ENCODE measurements at places on chromosomes 12 and 14.

GRCh38 chr14:68632054-68632895 is 160.6 kb downstream of the ZFP36L1 start:
- no peak for DNase-seq

DNA sequence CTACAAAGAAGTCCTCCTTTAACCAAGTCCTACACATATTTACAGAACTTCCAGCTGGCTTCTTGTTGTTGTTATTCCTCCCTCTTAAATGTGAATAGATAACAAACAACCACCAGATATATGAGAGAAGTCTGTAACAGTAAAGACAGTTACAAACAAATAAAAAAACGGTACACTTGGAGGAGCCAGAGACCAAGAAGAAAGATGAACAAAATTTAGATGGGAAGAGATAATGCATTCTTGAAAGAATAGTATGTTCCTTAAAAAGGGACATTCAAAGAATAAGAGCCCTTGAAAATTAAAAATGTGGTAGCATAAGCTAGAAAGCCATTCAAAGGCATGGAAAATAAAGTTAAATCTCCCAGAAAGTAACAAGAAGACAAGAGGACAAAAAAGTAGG is 25.9 kb downstream of the SLCO1A2 start:
- no peak for DNase-seq

- no peak for DNase-seq
Measured at GRCh38 chr14:56199982-56200577, 81.9 kb downstream of the PELI2 start.

GRCh38 chr14:66815687-66816086 is 307.7 kb downstream of the GPHN start:
- DNase-seq = no peak

DNA sequence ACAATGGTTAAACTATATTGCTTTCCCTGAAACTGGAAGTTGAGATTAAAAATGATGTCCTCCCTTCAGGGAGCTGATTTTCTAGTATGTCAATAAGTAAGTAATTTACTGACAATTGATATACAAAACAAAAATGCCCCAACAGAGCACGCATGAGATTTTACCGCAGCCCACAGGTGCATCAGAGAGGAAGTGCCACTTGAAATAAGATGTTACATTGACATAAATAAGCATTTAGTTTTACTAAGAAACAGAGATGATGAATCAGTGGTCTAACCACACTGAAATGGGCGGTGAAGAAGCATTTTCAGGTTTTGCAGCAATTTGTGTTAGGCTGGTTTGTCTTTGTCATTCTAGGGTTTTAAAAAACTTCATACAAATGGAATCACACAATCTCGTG is 8.8 kb upstream of the CLECL1 start:
- peak; percentile 78 for DNase-seq

- DNase-seq = no peak
Measured at GRCh38 chr12:95553197-95553943, 2.1 kb upstream of the USP44 start.

DNA sequence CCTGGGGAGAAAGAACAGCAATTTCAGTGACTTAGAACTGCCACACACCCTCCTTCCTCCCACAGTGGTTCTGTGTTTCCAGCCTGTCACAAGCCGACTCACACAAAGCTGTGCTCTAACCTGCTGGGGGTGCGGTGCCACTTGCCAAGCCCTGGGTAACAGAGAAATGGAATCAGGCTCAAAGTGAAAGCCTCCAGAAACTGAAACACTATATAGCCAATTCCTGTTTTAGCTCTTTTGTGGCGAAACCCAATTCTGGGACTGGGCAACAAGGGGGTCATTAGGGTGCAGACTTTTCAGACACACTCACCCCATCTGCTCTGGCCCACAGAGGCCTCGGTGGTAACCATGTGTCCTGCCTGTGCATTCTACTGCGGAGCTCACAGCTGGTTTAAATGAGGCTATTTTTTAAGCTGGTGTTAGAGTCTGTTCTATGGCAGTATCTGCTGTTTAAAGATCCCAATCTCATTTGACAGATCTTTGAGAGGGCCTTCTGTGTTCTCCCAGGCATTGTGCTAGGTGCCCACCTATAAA is 15.2 kb upstream of the ACTR6 start:
- DNase-seq = no peak

DNA sequence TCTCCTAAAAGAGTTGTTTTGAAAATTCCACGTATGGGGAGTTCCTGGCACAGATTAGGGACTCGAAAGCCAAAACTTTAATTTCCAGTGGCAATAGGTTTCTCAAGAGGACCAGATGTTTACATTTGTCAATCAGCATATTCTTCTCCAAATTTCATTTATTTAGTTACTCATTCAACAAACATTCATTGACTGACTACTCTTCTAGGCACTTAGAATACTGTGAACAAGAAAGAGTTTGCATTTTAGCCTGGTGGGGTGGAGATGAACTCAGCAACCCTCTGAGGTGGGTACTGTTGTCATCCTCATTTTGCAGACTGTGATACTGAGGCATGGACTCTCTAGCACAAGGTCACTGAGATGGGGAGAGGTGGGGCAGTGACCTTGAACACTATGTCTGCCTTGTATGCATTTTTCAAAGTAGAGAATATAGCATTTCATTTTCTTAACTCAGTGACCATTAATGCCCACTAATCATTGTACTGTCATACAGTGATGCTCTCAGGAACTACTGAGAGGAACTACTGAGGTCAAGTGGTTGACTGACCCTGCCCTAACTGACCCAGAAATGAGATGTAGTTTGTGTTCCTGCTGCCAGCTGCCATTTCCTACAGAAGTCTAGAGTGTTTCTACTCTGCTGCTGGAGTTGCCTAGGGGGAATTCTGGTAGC is 2.2 kb downstream of the L3HYPDH start:
- DNase-seq = no peak

- DNase-seq = no peak
Measured at GRCh38 chr14:71103662-71104484, 196.6 kb downstream of the PCNX1 start.

DNA sequence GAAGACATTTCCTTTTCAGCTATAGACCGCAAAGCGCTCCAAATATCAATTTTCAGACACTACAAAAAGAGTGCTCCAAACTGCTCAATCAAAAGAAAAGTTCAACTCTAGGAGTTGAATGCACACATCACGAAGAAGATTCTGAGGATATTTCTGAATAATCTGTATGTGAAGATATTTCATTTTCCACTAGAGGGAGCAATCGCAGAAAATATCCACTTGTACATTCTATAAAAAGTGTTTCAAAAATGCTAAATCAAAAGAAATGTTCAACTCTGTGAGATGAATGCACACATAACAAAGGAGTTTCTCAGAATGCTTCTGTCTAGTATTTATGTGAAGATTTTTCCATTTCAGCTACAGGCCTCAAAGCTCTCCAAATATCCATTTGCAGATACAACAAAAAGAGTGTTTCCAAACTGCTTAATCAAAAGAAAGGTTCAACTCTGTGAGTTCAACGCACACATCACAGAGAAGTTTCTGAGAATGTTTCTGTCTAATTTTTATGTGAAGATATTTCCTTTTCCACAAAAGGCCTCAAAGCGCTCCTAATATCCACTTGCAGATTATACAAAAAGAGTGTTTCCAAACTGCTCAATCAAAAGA is 643.8 kb upstream of the ALG10B start:
- DNase-seq = no peak

- no peak for DNase-seq
Measured at GRCh38 chr14:98867146-98867545, 404.9 kb downstream of the BCL11B start.

GRCh38 chr14:68015356-68016254 is 196.0 kb downstream of the RAD51B start:
- DNase-seq = no peak

DNA sequence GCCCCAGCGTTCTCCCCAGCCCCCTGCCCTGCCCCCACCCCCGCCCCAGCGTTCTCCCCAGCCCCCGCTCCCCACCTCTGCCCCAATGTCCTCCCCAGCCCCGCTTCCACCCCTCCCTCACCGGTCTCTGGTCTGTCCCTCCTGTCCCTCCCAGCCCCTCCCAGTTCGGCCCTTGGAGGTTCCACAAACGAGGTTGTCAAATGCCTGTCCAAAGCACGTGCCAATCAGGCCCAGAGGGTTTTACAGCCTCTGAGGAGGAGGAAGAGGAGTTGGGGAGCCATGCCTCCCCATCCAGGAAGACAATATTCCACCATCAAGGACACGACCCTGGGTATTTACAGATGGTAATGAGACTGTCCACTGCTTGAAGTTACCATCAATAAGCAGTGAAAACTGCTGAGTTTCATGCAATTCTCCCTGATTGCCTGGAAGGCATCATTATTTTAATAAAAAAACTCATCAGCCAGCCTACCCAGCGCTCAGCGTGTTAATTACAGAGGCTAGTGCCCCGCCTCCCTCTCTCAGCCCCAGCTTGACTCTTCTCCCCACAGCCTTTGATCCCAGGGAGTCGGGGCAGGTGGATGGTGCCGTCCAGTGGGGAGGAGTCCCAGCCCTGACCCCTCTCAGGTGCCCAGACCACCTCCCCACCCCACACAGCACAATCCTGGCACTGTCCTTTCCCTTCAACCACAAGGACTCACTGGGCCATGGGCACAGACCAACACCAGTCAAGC is 30.6 kb upstream of the C14orf180 start:
- no peak for DNase-seq

DNA sequence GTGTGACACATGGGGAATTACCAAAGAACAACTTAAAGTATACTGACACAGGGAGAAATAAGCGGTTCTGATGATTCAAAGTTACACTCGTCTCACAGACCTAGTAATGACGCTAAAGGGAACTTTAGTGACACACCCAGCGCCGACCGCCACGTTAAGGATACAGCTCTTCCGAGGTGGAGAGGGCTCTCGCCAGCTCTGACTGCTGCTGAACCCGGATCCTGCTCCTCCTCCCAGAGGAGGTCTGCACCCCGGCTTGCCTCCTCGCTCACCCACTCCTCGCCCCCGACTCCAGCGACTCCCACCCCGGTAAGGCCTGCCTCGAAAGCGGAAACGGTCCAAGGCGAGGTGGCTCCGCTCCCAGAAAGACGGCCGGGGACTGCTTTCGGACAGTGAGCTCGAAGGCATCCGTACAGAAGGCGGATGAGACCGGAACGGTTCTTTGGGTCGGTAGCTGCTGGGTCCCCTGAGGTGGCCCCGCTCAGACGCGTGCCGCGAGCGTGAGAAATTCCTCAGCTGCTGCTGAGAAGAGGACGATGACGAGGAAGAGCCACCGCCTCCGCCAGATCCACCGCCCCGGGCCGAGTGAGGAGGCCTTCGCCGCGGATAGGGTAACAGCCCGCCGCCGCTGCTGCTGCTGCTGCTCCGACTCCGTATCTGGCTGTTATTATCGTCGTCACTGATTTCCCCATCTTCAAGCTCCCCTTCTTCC is 643 bp downstream of the ZFC3H1 start:
- DNase-seq = peak; percentile 63

DNA sequence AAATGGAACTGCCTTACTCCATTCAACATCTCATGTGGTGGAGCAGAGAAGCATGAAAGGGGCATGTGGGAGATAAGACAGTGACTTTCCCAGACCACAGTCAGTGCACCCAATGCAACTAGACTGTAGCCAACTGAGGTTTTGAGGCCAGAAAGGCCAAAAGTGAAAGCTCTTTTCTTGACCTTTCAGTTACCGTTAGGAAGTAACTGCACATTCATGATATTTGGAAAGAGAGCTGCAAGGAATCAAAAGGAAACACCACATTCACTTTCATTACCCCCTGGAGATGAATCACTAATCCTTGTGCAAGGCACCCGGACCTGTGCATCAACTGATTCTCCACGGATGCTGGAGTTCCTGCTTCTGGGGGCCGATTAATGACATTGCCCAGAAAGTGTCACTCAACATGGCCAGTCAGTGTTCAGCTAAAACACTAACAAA is 72.9 kb upstream of the ELK3 start:
- DNase-seq = peak; percentile 18

DNA sequence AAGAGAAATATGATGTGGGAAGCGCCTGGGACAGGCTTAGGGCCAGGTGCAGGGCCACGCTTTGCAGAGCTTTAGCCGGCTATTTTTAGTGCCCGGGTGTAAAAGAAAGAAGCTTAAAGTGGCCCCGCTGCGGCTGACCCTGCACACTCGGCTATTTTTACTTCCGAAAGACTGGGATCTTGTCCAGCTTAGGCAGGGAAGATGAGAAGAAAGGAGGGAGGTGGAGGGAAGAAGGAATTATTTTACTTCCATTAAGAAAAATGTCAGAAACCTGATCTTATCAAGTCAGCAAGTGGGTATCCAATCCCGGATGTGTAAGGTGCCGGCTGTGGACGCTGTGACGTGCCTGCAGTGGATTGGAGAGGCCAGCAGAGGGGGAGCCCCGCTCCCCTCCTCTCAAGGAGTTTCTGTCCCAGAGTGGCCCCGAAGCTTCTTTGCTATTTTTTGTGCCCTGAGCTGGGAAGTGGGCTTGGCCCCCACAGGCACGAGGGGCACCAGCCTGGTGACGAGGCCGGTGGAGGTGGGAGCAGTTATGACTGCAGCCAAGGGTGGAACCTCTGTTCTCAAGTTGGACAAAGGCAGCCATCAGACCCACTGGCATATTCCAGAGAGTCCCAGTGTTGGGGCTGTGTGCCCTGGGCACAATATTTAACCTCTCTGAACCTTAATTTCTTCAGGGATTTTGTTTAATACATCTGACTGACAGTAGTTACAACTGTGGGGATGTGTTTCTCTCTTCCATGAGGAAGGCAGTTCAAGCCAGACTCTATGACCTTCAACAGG is 97.7 kb downstream of the ESRRB start:
- no peak for DNase-seq

GRCh38 chr14:63448841-63449240 is 94.3 kb downstream of the PPP2R5E start:
- DNase-seq = no peak

DNA sequence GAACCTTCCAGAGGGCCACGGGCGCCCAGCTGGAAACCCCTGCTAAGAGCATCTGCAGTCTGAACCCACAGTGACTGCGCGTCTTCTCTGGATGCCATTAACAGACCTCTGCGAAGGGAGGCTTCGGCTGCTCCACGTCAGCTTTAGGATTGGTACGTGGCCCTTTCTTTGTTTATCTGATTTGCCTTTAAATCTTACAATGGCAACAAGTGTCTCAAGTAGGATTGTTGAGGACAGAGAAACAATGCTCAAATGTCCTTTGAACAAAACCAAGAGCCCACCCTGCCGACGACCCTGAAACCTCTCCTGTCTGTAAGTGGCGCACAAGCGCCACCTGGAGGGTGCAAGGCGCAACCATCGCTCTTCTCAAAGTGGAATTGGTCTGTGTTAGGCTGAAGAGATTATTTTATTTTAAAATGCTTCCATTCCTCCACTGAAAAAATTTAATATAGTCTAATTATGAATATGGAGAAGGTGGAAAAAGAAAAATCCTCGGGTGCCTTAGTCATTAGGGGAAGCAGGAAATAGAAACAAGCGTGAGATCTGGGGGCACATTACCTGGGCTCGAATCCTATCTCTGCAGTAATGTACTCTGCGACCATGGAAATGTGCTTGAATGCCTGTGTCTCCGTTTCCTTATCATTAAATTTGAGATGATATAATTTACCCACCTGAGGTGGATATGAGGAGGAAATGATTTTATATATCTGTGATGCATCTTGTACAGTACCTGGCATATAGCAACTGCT is 82.6 kb upstream of the PTPRB start:
- DNase-seq = no peak

GRCh38 chr12:91173124-91173523 is 9.5 kb downstream of the DCN start:
- no peak for DNase-seq

GRCh38 chr14:45065956-45066355 is 18.0 kb upstream of the PRPF39 start:
- no peak for DNase-seq

- no peak for DNase-seq
Measured at GRCh38 chr14:68881396-68881795, 88.5 kb upstream of the ZFP36L1 start.
